Lower lobe of right lung (tissue), 2 donors: ENCODE measurements at places on chromosomes 12 and 14. TPM values are rescaled to one million over a fixed set of nuclear protein-coding genes. Genes with fewer than 3 reads are reported as not detected.

The LMO3 gene
- 127 TPM for total RNA-seq

GRCh38 chr14:74596741-74597450, 15.1 kb downstream of the LTBP2 start:
- no peak for DNase-seq

- DNase-seq, result no peak
Observed at GRCh38 chr12:24814379-24815113, 134.4 kb downstream of the BCAT1 start.

The ZNF410 gene
- 41.5 TPM for total RNA-seq

The PIANP gene
- 0.18 TPM for total RNA-seq

DNA sequence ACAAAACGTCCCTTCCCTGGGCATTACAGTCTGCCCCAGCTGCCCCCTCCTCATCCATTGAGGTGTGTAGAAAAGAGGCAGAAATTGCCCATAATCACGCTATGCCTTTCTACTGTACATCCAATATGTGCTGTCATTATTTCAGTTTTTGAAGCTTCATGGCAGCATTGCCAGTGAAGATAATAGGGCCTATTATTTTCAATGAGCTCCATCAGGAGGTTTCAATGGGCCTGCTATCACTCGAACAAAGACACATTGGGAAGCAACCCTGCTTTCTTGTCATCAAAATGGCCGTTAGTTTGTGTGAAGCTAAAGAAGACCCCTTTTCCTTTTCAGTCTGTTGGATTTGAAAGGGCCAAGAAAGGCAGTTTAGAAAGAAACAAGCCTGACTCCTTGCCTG, 653.8 kb downstream of the NOVA1 start:
- no peak for DNase-seq

DNA sequence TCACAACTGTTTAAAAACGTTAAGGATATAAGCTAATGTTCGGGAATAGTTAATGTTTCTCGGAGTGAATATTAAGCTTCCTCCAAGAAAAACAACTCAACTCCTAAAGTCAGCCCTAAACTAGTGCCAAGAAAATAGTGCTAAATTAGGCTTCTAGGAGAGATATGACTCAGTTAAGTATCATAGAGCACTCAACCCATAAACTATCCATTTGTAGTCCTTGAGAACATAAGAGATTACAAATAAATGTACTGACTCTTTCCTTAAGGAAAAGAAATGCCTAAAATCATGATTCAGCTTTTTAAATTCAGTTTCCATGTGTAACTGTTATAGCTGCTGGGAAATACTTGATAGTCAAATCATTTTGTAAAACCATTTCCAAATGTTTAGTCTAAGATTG, 117.1 kb downstream of the HMGA2 start:
- no peak for DNase-seq

DNA sequence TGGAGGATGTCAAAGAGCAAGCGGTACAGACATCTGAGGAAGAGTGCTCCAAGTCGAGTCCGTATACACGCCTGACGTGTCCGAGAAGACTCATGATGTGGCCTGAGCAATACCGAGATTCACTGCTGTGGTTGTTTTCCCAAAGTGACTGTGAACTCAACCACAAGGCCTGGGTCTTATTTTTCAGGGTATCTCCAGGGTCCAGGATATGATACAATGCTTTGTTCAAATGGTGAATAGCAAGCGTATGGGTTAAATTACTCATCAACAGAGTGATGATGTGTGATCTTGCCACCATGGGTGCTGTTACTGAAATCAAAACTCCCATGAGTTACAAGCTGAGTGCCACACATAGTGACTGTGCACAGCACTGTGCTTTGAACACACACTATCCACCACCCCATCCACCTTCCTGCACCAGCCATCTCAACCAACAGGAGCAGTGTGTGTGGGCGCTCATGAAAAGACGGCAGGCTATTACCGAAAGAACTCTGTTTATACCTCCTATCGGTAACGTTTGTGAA, 109.6 kb downstream of the BCAT1 start:
- no peak for DNase-seq

DNA sequence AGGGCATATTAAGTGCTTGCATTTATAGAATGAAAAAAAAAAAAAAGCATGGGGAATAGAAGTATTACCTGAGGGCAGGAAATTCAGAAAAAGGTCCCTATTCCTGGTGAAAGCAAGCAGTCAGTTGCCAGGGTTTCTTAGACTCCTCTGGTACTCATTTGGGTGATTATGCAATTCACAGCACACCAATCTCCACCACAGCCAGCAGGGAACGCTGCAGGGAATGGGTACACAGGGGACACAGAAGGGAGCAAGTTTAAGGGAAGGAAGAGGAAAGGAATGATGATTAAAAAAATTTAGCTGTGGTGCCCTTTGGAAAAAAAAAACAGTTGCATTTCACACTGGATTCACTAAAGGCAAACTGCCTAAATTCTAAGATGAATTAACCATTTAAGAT, 14.2 kb downstream of the BLTP3B start:
- DNase-seq, result no peak

DNA sequence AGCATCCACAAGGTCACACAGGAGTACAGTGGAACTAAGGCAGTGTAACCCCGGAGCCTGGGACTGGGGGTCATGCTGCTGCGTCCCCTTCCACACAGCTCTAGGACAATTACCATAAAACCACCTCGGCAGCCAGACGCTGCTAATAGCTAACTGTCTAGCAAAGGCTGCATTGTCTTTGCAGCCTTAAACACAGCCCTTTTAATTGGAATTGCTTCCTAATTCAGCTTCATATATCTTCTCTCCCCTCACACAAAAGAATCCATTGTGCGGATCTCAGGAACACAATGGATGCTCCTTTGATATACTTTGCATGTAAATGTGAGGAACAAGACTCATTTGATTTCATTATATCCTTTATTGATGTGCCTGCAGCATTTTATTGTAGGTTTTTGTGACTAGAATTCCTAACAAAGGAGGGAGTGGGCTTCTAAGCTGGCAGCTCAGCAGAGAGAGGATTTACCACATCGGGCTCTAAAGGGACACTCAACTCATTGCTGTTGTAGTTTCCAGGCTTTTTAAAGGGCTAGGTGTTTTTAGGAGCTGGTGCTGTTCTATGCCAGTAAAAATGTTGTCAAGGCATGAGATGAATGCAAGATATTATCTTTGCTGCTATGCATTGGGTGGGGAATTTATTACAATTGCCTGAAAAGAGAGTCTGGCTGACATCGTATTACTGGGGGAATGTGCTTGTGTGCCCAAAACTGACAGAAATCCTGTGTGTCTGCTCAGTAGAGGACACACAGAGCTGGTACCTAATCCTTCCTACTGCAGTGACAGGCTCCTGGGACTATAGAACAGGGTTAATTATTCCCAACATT, 30.4 kb upstream of the DACT1 start:
- no peak for DNase-seq

DNA sequence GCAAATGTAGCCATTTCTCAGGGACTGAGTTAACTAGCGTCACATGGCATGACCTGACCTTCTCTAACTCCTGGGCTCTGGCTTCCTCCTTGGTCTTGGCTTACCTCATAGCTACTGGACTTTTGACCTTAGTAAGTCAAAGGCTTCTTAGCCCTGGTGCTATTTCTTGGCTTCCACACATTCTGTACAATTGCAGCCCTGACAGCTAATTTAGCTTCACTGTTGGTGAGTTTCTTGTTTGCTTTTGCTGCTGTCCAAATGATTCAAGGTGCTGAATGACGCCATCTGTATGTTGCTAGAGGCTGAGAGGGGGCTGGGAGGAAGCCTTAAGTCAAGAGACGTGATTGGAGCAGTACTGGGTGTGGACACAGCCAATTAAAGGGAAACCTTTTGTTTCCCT, 202.7 kb downstream of the PRKD1 start:
- no peak for DNase-seq

DNA sequence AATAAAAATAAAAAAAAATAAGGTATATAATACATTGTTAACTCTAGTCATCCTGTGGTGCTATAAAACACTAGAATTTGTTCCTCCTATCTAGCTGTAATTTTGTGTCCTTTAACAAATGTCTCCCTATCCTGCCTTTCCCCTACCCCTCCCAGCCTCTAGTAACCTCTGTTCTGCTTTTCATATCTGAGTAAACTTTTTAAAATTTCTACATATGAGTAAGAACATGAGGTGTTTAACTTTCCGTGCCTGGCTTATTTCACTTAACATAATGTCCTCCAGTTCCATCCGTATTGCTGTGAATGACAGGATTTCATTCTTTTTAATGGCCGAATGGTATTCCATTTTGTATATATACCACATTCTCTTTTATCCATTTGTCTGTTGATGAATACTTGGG, 71.3 kb upstream of the GNG2 start:
- DNase-seq, result no peak

- no peak for DNase-seq
Observed at GRCh38 chr12:99121546-99121945, 476.5 kb downstream of the APAF1 start.
